Activated CD8-positive, alpha-beta memory T cell treated with anti-CD3 and anti-CD28 coated beads for 24 hours (primary cell): ENCODE measurements at places on chromosomes 11 and 22.

- no peak for DNase-seq
Measured at GRCh38 chr11:46696212-46696558, 4.2 kb downstream of the ARHGAP1 start.

DNA sequence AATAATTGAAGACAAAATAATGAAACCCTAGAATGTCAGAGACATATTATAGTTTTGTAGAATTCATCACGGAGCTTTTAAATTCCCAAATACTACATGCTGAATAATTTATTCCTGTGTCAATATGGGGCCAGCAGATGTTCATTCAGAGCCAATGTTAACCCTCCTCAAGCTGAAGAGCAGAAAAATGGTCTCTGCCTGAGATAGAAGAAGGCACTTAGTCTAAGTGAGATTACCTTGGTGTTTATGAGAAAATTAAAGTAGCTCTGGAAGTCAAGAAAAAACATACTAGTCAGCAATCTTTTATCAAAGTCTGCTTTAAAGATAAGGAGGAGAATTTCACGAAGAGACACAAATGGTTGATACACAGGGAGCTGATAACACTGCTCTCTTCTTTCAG is 328.2 kb downstream of the TTC28 start:
- no peak for DNase-seq

GRCh38 chr11:34682825-34683224 is 61.9 kb downstream of the EHF start:
- no peak for DNase-seq

- DNase-seq: no peak
Measured at GRCh38 chr11:109526931-109527330, 104.9 kb downstream of the C11orf87 start.

- DNase-seq: no peak
Measured at GRCh38 chr22:50733521-50734342, 4.3 kb upstream of the ACR start.

- no peak for DNase-seq
Measured at GRCh38 chr11:128477811-128478210, 109.5 kb downstream of the ETS1 start.

DNA sequence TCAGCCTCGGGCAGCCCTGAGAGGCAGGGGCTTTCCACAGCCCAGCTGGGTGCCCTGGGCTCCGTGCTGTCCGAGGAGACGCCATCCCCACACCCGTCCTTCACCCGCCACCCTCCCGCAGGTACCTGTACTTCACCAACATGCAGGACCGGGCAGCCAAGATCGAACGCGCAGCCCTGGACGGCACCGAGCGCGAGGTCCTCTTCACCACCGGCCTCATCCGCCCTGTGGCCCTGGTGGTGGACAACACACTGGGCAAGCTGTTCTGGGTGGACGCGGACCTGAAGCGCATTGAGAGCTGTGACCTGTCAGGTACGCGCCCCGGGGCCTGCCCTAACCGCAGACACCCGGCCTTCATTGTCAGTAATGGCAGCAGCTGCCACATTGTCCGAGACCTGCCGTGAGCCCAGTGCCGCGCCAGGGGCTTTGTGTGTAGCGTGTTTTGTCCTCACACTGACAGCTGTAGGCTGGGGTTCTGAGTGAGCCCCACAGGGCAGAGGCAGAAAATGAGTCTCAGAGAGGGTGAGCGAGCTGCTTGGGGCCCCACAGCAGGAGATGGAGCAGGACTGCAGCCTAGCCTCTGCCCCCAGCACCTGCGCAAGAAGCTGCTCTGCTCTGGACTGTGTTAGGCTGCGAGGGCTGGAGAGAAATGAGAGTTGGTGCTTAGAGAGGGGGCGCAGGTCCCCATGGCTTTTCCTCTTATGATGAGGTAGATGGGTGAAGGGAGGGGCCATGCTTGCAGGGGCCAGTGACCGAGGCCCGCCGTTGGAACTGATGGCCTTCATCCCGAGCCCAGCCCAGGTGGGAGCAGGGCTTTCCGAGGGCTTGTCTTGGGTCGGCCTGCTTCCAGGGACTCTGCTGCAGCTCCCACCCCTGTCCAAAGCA is 35.3 kb upstream of the PPP6R3 start:
- DNase-seq: no peak

- DNase-seq: no peak
Measured at GRCh38 chr11:77789731-77790476, 30.6 kb downstream of the RSF1 start.

- no peak for DNase-seq
Measured at GRCh38 chr11:66037327-66037726, 11.0 kb upstream of the CATSPER1 start.

DNA sequence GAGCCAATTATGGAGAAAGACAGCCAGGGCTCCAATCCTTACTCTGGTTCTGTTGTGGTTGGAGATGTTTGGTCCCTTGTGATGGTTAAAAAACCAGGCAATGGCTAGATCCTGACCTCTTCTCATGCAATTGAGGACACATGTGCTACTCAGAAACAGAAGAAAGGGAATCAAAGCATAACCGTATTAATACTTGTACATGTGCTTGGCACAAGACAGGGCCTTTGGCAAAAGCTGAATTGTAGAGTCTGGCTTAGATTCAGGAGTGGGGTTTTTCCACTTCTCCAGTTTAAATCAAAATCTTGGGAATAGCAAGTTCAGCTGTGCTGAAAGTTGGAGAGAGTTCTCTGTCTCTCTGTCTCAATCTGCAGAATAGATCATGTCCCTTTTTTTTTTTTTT is 80.1 kb upstream of the E2F8 start:
- DNase-seq: no peak

- DNase-seq: no peak
Measured at GRCh38 chr22:45548991-45549761, 46.5 kb downstream of the FBLN1 start.

DNA sequence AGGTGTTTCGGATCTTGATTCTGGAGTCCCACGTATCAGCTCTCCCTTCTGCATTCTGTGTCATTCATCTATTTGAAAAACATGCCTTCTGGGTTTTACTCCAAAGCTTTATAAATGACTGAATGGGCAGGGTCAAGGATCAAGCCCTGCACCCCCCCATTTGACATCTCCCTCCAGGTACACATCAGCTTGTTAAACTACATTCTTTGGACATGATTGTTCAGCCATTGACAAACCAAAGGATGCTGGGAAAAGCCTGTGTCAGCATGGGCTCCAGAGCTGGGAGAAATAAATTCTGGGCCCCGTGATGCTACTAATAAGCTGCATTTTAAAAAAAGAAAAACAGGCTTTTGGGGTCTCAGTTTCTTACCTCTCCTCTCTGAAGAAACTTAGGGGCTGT is 103.7 kb downstream of the DSCAML1 start:
- no peak for DNase-seq

- DNase-seq: no peak
Measured at GRCh38 chr11:100185588-100185987, 501.5 kb upstream of the ARHGAP42 start.

DNA sequence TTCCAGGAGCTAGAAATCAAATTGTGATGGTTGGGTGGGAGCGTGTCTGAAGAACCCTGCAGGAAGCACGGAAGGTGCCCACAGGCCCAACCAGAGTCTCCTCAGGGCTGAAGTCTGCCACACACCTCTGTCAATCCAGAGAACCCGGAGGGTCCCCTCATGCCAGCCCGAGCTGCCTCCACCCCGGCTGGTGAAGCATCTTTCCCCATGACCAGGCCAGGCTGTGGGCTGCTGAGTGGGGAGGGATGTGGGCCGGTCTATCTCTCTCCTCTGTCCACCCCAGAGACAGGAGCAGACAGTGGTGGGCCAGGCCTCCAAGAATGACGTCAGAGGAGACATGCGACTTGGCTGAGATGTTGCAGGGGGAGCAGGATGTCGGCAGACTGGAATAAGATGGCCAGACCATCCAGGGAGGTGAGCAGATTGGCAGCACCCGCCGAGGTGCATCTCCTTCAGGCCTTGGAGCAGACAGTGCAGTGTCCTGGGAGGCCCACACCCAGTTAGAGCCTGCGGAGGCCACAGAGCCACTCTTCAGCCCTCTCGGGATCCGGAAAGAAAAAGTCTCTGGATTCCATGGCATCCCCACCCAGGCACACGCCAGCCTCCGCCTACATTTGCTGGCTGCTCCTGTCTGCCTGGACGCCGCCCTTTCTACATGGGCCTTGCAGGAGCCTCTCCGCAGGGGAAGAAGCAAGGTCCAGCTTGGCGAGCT is 1524.9 kb downstream of the BRD1 start:
- no peak for DNase-seq

- DNase-seq: no peak
Measured at GRCh38 chr22:44336962-44337677, 24.4 kb upstream of the SHISAL1 start.

DNA sequence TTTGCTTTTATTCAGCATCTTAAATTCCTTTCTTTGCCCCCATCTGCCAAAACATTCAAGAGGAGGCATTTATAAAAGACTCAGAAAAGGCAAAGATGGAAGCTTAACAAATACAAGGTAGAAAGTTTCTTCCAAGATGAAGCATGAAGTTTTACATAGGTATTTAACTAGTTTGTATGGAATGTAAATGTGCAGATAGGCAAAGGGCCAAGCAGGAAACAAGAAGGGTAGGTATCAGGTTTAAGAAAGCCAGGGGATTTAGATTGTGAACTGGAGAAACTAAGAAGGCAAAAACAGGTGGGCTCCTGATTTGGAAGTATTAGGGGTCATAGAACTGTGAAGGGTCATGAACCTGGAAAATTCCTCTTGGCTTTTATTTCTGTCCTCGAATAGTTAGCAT is 62.6 kb downstream of the PPP2R1B start:
- no peak for DNase-seq

DNA sequence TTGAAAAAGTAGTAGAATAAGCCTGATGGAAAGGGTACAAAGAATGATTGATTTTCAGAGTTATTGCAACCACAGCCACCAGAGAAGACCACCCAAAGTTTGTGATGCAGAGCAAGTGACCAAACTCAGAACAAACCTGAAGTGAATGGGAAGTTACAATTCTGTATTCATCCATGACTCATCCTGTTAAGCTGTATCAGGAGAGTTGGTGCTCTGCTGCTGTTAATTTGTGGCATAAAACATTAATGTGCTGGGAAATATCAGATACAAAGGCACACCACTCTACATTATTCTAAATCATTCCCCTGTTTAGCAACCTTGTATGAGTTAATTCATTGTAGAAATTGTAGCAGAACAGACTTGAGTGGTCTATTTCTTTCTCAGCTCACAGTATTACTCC is 19.6 kb upstream of the PDGFD start:
- no peak for DNase-seq

DNA sequence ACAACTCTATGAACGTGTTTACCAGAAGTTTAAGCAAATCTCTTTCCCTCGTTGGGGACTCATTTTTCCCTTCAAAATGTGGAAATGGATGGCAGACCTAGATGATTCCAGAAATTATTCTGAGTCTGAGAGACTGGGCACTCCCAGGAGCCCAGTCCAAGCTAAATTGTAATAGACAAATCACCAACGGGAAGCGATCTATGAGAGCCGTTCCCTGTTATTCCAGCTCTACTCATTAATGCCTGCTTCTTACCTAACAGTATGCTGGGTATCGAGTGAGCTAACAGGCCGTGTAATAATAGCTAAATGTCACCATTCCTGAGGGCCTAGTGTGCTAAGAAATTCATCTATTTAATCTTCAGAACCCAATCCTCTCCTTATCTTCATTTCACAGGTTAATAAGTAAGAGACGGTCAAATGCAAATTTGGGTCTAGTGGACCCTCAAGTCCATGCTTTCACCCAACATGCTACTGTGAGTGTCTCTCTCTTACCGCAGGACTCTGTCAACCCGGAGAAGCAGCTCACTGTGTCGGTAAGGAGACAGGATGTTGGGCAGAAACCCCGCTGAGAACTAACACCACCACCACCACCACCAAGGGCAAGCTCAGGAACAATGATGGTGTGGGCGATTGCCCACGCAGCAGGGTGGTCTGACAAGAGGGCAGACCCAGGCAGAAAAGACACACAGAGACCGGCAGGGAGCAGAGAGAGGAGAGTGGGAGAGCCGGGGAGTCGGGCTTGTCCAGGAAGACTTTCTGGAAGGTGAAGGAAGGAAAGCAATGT is 57.1 kb upstream of the TIMP3 start:
- no peak for DNase-seq

GRCh38 chr11:47057365-47057764 is 119.3 kb downstream of the ARFGAP2 start:
- no peak for DNase-seq

GRCh38 chr11:12174128-12174476 is 63.7 kb downstream of the MICAL2 start:
- DNase-seq: no peak

DNA sequence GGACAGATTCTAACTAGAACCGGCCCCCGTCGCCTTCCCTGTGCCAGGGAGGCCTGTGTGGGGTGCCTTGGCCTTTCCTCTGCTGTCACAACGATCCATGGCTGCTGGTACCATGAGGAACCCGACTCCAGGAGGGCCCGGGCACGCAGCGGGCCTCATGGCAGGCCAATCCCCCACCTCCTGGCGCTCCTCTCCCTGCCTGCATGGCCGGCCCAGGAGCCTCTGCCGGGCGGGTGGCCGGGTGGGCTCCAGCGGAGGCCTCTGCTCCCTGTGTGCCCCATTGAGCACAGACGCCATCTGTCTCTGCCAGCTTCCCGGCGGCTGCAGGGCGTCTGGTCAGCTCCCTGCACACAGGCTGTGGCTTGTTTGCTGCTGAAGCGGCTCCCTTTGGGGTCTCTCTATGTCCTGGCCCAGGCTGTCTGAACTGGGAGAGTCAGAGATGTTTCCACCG is 86.5 kb downstream of the MYEOV start:
- DNase-seq: no peak

GRCh38 chr22:48083502-48083901 is 1321.1 kb downstream of the TBC1D22A start:
- DNase-seq: no peak

GRCh38 chr22:49104434-49104833 is 723.2 kb downstream of the BRD1 start:
- no peak for DNase-seq

DNA sequence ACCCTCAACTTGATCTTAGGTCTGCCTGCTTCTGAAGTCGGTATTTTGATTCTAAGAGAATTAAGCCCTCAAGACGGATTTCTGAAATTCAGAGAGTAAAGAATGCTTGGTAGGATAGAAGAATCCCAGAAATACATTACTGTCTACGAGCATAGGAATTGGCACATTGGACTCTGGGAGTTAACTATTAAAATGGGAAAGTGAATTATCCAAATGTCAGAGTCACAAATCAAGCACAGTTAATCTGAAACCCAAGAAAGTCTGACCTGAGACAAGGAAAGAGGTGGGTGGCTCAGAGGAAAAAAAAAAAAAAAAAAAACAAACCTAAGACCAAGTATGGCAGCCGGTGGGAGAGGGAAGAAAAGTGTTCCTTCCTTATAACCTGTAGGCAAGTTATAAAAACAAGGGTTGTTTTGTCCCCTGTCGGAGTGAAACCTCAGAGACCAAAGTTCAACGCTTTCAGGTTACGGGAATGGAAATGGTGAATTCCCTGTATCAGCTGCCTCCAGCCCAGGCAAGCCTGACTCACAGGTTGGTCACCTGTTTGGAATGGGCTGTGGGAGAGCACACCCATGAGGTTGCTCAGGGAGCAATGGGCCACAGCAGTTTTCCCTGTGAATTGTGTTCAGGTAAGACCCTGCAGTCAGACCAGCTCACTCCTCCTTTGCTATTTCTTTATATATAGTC is 139.0 kb downstream of the ETS1 start:
- DNase-seq: no peak

DNA sequence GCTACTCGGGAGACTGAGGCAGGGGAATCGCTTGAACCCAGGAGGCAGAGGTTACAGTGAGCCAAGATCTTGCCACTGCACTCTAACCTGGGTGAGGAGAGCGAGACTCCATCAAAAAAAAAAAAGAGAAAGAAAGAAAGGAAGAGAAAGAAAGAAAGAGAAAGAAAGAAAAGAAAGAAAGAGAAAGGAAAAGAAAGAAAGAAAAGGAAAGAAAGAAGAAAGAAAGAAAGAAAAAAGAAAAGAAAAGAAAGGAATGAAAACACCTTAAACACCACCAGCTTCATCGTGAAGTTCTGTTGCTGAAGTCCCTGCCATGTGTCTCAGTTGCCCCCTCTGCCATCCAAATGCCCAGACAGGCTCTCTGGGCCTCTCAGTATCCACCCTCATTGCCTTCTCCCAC is 9.9 kb upstream of the CXCR5 start:
- DNase-seq: no peak
